ENCODE measurements at places on chromosomes 11 and 22.
A peak's percentile ranks its signal among the peaks of the same experiment; 100 is the strongest.

DNA sequence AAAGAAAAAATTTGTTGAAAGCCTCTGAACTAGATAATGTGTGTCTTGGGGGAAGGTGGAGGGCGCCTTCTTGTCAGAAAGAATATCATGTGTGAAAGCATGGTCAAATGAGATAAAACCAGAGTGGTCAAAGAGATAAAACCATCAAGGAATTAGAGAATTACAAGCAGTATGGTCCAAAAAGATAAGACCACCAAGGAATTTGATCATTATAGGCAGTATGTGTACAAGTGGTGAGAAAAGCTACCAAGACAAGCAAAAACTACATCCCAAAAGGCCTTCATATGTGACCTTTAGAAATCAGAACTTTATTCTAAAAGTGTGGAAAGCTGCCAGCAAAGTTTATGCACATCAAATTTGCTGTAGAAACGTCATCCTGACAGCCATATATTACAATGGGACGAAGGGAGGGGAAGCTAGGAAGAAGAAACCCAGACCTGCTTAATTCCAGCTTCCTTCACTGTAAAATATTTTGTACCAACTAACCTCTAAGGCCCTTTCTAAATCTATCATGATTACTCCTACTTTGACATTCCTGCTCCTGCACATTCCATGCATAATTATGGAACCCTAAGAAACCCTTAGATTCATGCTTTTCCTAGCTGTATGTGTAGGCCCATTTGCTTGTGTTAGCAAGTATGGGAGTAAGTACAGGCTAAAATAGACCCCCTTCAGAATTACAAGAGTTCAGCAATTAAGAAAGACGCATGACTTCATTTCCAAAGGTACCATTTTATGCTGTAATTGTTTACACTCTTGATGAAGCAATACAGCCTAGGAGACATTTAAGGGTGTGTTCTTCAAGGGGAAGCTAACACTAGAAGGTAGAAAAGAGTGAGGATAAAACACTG is 51.6 kb downstream of the LGR4 start:
- DNase-seq, result no peak

DNA sequence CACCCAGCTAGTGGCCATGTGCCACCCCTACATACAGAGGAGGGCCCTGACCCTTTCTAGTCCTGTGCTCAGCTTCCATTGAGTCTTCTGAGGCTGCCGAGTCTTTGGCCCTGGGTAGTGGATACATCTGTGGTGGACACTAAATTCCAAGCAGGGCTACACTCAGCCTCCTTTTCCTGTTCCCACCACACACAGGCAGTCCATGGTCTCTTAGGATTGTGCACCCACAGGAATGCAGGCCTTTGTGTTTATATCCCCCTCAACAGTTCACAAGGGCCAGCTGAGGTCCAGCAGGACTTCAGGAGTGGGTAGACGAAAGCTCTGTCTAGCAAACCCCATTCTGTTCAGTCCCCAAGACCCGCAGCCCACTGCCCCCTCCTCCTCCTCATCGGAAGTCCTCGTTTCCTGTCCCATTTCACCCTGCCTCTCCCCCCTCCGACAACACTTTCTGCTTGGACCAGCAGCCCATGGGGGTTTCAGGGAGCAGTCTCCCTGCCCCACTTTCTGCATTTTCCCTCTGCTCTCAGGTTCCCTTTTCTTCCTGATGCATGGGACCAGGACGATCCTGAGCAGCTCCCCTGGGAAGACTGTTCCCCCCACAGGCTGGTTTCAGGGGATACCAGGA is 91.8 kb downstream of the SWAP70 start:
- DNase-seq, result no peak

- no peak for DNase-seq
These were observed 20.6 kb downstream of the MRGPRG start for GRCh38 chr11:3197878-3198528.

DNA sequence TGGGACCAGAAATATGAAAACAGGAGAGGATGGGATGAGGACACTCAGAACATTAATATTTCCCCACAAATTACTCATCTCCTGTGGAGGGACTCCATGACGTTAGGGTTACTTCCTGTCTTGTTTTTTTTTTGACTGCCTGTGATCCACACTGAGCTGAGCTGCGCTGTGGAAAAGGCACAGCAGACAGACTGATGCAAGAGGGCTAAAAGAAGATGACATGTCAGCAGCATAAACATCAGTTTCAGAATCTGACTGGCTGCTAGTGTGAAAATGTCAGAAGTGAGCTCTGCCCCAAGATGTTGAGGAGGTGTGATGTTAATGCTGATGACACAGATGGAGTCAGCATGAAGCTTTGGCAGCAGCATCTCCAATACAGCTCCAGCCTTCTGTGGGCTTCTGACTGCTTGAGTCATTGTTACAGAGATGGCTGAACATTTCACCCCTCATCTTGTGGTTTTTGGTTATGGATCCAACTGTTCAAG is 286.8 kb downstream of the BLID start:
- DNase-seq, result no peak

GRCh38 chr11:6876914-6877313 is 489 bp downstream of the OR10A4 start:
- no peak for DNase-seq

- DNase-seq, result no peak
These were observed 108.8 kb upstream of the CD44 start for GRCh38 chr11:35029979-35030682.

DNA sequence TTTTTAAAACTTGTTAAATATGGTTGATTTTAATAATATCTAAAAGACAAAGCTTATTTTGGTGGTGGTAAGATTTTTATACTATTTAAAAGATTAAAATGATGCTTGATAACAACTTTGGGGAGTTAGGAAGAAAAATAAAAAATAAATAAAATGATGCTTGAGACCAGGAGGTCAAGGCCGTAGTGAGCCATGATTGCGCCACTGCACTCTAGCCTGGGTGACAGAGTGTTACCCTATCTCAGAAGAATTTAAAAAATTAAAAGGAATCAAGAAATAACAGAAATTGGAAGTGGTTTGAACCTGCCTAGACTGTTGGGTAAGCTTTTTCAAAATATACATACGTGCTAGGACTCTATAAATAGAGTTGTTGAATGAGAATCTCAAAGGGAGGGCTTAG is 12.1 kb upstream of the DNAJB7 start:
- DNase-seq, result no peak

GRCh38 chr22:40965936-40966725 is 15.0 kb downstream of the RBX1 start:
- DNase-seq, result no peak

DNA sequence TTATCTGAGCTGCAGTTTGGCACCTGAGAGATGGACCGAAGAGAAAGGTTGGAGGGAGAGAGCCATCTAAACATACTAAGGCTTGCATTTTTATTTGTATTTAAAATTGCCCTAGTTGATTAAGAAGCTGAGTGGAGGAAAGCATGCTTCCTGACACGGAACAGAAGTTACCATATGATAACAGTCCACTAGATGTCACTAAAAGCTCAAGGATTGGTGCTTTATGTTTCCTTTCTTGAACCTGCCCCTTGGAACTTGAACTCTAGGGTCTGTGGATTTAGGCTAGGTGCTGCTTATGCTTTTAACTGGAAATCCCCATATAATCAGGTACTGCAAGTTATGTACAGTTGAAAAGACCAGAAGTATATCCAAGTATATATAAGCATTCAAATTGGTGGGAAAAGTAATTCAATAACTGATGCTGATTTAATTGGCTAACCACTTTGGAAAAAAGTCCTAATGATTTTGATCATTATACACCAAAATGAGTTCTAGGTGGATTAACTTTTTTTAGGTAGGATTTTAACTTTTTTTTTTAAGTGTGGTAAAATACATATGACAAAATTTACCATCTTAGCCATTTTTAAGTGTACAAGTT is 9.5 kb downstream of the RBMXL2 start:
- DNase-seq, result peak; percentile 0

GRCh38 chr11:120988603-120989002 is 35.3 kb upstream of the TBCEL start:
- no peak for DNase-seq

GRCh38 chr11:3120071-3120792 is 44.9 kb downstream of the OSBPL5 start:
- no peak for DNase-seq

GRCh38 chr11:68342459-68343158 is 30.2 kb downstream of the LRP5 start:
- no peak for DNase-seq

- DNase-seq, result no peak
These were observed 40.9 kb downstream of the CWC15 start for GRCh38 chr11:94932503-94932902.

DNA sequence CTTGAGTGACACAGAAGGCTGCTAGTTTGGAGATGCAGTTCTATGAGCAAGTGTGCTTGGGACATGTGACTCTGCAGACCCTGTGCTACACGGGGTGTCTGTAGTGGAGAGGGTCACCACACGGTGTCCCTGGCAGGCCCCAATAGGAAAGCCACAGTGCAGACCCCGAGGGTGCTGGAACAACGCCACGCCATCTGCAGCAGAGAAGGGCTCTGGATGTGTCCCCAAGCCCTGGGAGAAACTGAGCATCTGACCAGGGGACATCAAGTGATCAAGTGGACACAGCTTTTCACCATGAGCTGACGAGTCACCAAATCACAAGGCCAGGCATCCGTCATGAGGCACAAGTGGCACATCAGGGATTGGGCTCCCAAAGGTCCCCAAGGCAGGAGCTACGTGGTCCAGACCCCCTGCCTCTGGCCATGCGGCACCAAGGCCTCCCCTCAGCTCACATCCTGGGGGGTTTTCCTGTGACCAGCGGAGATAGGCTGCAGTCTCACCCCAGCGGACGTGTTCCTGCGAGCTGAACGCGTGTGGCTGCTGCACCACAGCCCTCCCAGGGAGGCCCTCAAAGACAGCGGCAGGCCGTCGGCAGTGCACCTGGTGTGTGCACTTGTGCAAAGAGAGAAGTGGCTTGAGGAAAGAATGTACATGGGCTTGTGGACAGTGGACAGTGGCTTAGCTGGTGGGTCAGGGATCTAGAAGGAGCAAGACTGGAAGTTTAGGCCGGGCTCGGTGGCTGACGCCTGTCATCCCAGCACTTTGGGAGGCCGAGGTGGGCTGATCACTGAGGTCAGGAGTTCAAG is 96.7 kb downstream of the RPS6KA4 start:
- no peak for DNase-seq

DNA sequence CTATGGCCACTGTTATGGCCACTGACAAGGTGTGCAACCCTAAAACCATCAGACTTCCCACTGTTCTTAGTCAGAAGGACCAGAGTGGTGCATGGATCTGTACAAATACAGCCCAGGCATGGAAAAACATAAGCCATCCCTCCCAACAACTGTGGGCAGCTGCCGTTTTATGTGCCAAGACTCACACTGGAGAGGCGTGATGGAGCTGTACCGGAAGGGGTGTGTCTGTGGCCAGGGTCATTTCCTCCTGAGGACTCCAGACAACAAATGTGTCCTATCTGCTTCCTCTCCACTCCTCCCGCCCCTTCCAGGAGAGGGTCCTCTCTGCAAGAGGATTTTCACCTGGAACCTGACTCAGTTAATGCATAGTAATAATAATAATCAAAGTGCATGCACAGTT is 29.5 kb downstream of the KCNJ1 start:
- DNase-seq, result no peak

DNA sequence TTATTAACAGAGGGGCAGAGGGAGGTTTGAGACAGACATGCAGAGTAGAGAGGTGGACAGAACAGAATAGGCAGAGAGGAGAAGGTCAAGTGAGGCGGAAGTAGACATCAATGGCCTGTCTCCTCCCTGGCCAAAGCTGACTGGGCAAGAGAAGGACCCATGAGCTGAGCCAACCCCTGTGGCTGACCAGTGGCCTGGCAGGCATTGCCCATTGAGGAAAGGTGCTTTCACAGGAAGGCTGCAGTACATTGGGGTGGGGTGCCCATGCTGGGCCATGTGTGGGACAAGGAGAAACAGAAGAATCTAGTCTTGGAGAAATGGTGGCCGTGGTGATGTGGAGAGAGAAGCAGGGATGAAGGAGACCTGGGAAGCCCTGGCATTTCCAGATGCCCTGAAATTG is 76.0 kb downstream of the MYEOV start:
- DNase-seq, result no peak

DNA sequence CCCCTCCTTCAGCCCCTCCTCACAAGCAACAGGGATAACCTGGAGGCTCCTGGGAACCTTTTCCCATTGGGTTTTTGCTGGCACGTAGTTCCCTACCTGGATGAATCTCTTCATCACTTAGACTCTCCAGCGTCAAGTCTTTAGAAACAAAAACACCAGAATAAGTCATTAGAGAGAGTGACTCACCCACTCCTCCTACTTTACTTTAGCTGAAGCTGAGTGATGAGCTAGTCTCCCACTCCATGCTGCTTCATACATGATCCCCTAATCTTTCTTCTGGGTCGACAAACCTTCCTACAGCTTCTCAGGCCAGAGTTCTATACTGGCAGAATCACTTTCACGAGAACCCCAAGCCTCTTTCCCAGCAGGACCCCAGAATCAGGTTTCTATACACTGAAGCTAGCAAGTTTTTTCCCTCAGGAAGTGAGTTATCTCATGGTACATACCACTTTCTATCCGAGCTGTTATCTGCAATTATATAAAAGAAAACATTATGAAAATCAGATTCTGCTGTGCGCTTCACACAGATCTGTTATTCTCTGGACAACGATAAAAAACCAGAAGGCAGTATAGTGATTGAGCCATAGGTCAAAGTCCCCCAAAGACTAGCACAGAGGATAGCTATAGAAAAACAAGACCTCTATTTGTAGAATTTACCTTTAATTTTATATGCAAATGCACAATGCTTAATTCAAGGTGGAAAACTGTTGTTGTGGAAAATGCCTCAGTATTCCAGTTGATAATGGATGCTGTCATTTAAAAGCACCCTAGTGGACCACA is 18.7 kb downstream of the DRICH1 start:
- DNase-seq, result no peak

- DNase-seq, result no peak
These were observed 148.3 kb upstream of the CADM1 start for GRCh38 chr11:115652496-115652895.

GRCh38 chr22:27546157-27546935 is 255.2 kb downstream of the MN1 start:
- no peak for DNase-seq

- DNase-seq, result no peak
These were observed 83.2 kb upstream of the PITPNB start for GRCh38 chr22:28002181-28002700.

GRCh38 chr22:46845296-46846149 is 83.1 kb downstream of the TBC1D22A start:
- DNase-seq, result no peak

DNA sequence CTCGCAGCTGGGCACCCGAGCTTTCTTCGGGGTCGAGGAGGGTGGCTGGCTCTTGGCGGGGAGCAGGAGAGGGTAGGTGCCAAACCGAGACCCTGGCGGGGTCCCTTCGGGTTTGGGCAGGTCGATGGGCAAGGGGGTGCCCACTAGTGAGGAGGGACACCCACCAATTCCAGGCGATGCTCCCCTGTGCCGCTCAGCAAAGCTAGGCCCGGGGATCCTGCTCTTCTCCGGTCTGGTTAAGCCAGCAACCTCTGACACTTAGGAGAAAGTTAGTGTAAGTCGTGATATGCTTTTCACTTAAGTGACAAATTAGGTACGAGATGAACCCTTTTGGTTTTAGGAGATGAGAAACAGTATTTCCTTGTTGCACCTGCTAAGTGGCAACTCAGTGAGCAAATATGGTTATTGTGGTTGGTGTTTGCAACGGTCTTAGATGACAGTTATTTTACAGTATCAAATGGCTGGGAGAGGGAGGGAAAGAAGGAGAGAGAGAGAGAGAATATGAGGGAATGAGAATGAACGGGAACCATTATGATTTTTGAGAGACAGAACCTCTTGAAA is 565 bp downstream of the NUCB2 start:
- DNase-seq, result no peak

GRCh38 chr22:45296628-45297297 is 12.0 kb downstream of the UPK3A start:
- no peak for DNase-seq

- no peak for DNase-seq
These were observed 18.6 kb upstream of the LMO2 start for GRCh38 chr11:33910296-33910957.

All from SHP77 treated with DMSO at 0.1 percent for 48 hours (cell line).